ENCODE measurements at places on chromosomes 3 and 15.

GRCh38 chr3:115284980-115285379 lies 137.9 kb upstream of the ZBTB20 start:
- DNase-seq: no peak

- peak; percentile 28 for DNase-seq
Measured at GRCh38 chr3:67037615-67038014, 39.5 kb downstream of the KBTBD8 start.

DNA sequence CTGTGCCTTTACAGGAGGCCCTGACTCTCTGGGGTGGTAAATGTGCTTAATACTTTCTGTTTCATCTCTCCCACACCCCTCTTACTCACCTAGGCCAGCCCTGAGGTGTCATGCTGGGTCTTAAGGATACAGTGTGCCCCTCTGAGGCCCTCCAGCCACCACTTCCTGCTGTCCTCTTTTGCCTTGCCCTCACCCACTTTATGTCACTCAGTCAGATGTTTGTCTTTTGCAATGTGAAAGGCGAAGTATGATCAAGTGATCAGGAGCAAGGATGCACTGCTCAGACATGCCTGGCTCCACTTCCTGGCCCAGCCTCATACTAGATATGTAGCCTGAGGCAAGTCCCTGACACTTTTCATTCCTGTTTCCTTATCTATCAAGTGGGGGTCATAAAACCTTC lies 339.0 kb upstream of the NR2E3 start:
- no peak for DNase-seq

DNA sequence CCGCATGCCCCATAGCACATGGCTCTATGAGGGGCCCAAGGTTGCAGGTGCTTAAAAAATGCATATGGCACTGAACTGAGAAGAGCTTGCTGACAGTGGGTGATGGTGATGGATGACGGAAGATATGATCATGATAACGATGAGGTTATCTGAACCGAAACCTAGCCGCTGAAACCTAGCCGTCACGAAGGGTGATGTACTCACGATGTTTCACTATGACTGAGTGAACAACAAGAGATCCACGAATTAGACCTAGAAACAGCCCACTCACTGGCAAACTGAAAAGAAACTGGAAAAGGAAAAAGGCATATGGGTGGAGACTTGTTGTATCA lies 57.6 kb upstream of the BCL6 start:
- no peak for DNase-seq

GRCh38 chr15:26848498-26848897 lies 18.4 kb upstream of the GABRA5 start:
- DNase-seq: no peak

DNA sequence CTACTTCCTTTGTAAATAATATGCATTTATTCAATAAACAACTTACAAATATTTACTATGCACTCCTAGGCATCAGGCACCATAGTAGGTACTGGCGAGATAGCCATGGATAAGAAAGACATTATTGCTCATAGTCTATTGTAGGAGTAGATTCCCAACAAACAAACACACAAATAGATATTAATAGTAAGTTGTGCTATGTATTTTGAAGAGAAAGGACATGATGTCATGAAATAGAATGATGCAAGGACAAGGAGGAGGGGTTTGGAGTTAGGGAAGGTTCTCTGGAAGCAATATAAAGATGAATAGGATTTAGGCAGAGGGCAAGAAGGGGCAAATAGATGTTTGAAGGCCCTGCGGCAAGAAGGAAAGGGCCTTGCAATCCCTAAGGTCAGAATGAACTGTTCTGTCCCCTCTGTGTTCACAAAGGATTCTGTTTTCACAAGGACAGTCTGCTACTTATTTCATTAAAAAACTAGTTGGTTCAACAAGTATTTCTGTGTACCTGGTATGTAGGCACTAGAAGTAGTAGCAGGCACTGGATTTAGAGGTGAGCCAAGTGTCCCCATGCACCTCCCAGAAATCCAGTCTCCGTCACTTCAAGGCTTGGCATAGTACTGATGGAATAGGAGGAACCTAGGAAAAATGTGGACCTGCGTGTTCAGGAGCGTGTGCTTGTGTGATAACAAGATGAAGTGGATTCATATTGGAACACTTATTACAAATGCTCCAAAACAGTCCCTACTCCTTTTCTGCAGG lies 231.8 kb upstream of the TPRG1 start:
- DNase-seq: no peak

- DNase-seq: no peak
Measured at GRCh38 chr3:46960081-46960701, 16.4 kb downstream of the CCDC12 start.

- no peak for DNase-seq
Measured at GRCh38 chr3:55294557-55294956, 192.5 kb downstream of the WNT5A start.

DNA sequence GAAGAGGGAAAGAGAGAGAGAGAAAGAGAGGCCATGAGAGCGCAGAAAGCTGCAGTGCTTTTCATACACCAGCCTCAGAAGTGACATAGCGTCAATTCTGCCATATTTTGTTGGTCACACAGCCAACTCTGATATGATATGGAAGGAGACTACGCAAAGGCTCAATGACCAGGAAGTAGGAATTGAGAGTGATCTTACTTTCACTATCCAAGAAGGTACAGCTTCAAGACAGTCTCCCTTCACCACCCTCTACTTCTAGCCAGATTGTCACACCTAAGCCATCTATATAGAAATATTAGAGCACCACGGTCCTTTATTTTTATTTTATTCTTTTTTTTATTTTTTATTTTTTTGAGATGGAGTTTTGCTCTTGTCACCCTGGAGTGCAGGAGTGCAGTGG lies 21.1 kb downstream of the PARP15 start:
- no peak for DNase-seq

DNA sequence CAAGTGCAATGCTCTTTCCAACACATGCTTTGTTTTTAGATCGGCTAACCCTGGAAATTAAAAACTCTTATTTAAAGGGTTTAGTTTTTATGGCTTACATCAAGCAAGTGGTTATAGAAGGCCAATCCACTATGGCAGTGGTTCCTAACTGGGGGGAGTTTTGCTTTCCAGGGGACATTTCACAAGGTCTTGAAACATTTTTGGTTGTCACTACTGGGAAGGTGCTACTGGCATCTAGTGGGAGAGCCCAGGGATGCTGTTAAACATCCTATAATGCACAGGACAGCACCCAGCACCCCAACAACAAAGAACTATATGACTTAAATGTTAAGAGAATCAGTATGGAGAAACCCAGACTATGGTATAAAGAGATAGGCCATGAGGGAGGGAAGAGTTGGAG lies 439.0 kb downstream of the NTRK3 start:
- DNase-seq: no peak

- peak; percentile 66 for DNase-seq
Measured at GRCh38 chr3:182242489-182242942, 530.8 kb downstream of the SOX2 start.

- DNase-seq: no peak
Measured at GRCh38 chr3:141021261-141021660, 29.9 kb upstream of the SPSB4 start.

GRCh38 chr3:87333393-87333892 lies 57.1 kb upstream of the POU1F1 start:
- DNase-seq: peak; percentile 79

- DNase-seq: no peak
Measured at GRCh38 chr3:97187771-97188170, 373.4 kb downstream of the EPHA6 start.

DNA sequence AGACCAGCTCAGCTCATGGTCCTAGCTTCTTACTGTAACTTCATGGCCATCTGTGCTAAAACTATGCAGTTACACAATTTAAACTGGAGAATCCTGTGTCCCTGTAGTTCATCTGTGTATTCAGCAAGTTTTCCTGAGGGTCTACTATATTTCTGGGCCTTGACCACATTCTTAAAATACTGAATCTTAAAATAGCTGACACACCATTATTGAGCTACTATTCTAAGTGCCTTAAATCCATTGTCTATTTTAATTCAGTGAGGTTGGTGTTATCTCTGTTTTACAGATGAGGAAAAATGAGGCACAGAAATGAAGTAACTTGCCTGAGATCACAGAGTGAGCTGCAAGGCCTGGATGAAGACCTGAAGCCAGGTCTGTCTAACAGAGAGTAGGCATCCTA lies 22.0 kb downstream of the MYLK start:
- DNase-seq: no peak

DNA sequence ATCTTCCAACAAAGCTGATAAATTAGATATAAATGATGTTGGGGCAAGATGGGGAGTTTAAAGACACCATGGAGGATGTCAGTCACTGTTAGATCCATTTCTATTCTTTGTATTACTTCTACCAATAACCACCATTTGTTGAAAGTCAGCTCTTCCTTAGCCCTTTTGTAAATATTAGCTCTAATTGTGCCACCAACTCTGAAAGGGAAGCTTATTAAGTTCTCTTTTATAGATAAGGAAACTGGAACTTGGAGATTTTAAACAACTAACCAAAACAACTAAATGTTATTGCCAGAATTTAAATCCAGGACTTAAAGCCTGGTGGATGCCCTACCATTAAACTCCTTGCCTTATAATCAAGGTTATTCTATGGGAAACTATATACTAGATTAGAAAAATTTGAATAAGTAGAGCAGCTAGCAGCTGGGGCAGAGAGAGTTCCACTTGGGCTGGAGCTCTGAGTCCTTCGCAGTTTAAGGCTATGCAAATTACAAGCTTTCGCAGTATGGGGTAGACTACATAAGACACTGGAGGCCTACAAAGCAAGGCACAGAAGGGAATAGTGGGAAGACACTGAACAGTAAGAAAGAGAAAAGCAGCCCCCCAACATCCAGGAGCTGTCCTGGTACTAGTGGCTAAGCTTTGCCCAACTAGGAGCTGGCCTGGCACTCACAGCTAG lies 52.6 kb downstream of the TM4SF18 start:
- no peak for DNase-seq

GRCh38 chr3:9206287-9206686 lies 43.2 kb downstream of the SRGAP3 start:
- no peak for DNase-seq

- no peak for DNase-seq
Measured at GRCh38 chr3:42914771-42915515, 9.0 kb downstream of the ZNF662 start.

GRCh38 chr3:165805946-165806561 lies 31.2 kb downstream of the BCHE start:
- DNase-seq: peak; percentile 0

DNA sequence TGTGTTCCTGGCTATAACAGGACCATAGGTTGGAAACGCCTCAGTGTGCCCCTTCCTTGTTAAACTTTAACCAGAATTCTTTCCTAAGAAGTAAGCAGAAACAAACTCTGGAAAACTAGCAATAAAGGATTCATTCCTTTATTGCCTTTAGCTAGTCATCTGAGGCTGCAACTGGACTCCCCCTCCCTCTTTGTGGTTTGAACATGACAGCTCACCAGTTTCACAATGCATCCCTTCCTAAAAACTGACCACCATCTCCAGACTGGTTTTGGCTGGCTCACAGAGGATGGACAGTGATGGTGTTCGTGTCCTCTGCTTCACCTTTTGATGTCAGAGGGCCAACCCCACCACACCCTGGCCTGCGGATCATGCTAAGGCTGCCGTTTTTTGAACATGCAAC lies 27.9 kb upstream of the TGFBR2 start:
- DNase-seq: no peak

DNA sequence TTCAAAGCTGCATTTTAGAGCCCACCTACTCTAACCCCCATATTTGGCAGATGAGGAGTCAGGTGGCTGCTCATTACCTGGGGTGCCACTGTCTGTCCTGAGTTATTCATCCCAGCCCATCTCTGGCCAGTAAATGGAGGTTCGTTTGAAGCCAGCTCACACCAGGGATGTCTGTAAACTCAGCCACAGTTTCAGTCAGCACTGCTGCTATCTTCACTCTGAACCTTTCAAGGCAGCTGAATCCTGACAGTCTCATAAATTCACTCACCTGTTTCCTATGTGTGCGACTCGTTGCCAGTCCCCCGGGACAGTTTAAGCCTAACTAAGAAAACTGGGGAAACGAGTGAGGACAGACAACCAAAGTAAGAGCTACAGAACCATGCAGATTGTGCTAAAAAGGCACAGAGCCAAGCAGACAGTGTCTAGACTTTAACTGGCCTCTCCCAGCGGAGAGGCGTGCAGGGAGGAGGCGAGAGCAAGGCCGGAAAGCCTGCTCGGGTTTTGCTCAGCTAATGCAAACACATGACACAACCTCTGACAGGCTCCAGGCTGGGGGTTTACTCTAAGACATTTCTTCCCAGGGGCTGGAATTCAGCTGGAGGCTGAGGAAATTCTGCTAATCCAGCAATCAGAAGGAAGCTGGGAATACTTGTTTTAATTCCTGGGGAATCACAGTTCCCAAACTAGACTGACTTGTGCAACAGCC lies 12.0 kb downstream of the FSTL1 start:
- no peak for DNase-seq

- no peak for DNase-seq
Measured at GRCh38 chr3:46221391-46221790, 13.3 kb upstream of the CCR1 start.

GRCh38 chr15:67361100-67361499 lies 106.5 kb downstream of the IQCH start:
- DNase-seq: no peak

DNA sequence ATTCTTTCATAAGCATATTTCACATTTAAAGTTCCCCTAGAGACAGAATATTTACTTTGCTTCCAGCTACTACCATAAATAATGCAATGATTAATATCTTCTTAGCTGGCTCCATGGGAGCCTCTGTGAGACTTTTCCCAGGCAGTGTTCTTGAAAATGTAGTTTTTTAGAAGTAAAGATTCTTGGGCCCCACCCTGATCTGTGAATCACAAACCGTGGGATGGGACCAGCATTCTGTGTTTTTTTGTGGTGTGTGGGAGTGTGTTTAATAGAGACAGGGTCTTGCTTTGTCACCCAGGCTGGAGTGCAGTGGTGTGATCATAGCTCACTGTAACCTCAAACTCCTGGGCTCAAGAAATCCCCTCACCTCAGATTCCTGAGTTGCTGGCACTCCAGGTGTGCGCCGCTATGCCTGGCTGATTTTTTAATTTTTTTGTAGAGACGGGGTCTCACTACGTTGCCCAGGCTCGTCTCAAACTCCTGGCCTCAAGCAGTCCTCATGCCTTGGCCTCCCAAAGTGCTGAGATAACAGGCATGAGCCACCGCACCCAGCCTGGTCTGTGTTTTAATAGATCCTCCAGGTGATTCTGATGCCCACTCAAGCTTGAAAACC lies 83.0 kb downstream of the KLHL25 start:
- DNase-seq: no peak

GRCh38 chr15:91271565-91272153 lies 171.6 kb downstream of the SV2B start:
- DNase-seq: peak; percentile 72

GRCh38 chr3:125175295-125176078 lies 37.1 kb downstream of the SLC12A8 start:
- no peak for DNase-seq
